IMR-90 (cell line): ENCODE measurements at places on chromosomes 1 and 21. TPM values are rescaled to one million over a fixed set of nuclear protein-coding genes. Genes with fewer than 3 reads are reported as not detected.

Gene CLCA1
- not detected in 2 replicates for polyA plus RNA-seq

Gene MIB2
- 47.8 and 58.0 TPM in 2 replicates for polyA plus RNA-seq

DNA sequence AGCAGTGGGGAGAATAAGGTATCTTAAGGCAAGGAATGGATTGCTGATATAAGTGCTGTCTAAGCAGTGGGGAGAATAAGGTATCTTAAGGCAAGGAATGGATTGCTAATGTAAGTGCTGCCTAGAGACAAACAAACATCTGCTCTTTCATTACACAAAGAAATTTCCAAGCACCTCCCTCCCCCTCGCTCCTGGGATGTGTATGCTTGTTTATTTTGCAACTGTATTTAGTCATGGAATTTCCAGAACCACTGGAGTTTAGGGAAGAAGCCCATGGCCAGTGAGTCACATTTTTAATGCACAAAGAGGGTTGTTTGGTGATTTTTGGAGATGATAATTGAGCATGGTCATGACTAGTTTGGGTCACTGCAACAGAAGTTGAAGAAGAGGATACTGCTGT lies 21.5 kb downstream of the PDPN start:
- peak; percentile 36 for DNase-seq

DNA sequence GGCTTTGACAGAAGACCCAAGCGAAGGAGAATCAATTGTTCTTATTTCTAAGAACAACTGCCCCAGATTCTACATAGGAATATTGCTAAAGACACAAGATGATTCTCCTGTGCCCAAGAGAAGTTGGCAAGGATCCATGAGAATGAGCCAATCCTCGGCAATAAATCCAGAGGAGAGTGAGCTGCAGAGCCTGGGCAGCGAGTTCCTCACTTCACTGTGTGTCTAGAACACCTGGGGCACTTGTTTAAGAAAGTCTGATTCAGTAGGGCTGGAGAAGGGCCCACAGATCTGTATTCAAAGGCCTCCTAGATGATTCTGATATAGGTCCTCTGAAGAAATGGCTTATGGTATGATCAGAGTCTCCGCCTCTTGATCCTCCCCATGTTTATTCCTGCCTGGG lies 31.8 kb downstream of the GADD45A start:
- DNase-seq, result peak; percentile 20

DNA sequence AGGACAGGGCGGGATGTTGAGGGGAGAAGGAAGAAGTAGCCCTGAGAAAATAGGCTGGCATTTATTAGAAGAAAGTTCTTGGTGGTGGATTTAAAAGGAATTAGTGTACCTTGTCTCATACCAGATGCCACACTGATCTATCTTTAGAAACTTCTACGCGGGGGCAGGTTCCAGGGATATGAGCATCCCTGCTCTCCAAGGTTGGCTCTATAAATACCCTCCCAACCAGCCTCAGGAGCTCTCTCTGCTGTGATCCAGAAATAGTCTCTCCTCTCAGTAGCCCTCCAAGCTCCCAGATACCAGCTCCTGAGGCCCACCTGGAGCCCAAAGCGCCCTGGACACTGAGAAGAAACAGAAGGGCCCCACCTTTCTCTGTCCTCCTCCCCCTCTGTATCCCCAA lies 128.3 kb upstream of the TNR start:
- DNase-seq, result no peak

GRCh38 chr1:89833183-89834082 lies 12.6 kb downstream of the LRRC8D start:
- DNase-seq, result no peak

GRCh38 chr1:24157918-24158481 lies 15.1 kb upstream of the IL22RA1 start:
- DNase-seq, result no peak

GRCh38 chr1:221117133-221117532 lies 237.9 kb downstream of the HLX start:
- DNase-seq, result no peak

DNA sequence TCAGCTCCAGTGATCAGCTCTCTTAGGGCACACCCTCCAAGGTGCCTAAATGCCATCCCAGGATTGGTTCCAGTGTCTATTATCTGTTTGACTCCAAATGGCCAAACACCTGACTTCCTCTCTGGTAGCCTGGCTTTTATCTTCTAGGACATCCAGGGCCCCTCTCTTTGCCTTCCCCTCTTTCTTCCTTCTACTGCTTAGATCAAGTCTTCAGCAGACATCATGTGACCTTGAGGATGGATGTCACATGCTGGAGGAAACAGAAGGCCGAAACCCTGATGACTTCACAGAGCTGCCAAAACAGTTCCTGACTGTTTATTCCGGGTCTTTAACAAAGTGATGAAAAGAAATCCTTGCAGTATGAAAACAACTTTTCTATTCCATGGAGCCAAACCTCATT lies 24.4 kb upstream of the WDR26 start:
- no peak for DNase-seq

GRCh38 chr1:219434923-219435297 lies 178.0 kb downstream of the ZC3H11B start:
- no peak for DNase-seq

- no peak for DNase-seq
These were observed 63.5 kb downstream of the SKI start for GRCh38 chr1:2291577-2291976.

GRCh38 chr1:1191734-1192133 lies 14.7 kb downstream of the TNFRSF18 start:
- no peak for DNase-seq

GRCh38 chr1:98044071-98044697 lies 123.3 kb upstream of the DPYD start:
- no peak for DNase-seq

GRCh38 chr21:42461881-42462877 lies 33.8 kb downstream of the RSPH1 start:
- no peak for DNase-seq

GRCh38 chr1:183023601-183024316 lies 539 bp downstream of the LAMC1 start:
- DNase-seq, result peak; percentile 47
